ENCODE measurements at places on chromosomes 13 and 19. TPM values are rescaled to one million over a fixed set of nuclear protein-coding genes. Genes with fewer than 3 reads are reported as not detected.

DNA sequence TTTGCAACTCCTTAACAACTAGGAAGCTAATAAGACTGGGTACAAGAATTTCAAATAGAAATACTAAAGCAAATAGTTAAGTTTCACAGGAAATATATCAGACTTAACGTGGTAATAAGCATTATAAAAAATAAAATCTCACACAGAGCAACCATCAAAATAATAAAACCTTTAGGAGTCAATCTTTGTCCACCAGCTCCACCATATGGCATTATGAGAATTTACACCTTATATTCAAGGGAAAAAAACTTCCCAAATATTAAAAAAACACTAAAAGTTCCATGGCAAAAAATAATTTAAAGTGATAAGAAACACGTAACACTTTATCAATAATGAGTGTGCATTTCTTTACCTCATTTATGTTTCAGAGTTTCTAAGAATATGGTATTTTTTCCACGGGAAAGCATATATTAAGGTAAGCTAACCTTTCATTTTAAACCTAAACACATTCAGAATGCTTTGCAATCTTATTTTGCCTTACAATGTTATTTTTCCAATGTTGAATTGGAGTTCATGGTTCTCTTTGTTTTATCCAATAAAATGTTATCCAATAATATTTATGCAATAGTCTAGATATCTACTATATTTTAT lies 423.2 kb upstream of the SGCG start:
- no peak for DNase-seq

- no peak for DNase-seq
Observed at GRCh38 chr13:73970421-73971055, 163.7 kb downstream of the KLF12 start.

The KLK12 gene
- total RNA-seq, result not detected

- DNase-seq, result no peak
Observed at GRCh38 chr13:59607780-59608233, 555.9 kb downstream of the DIAPH3 start.
